ENCODE measurements at places on chromosomes 11 and 22. TPM values are rescaled to one million over a fixed set of nuclear protein-coding genes. Genes with fewer than 3 reads are reported as not detected.

The PLEKHB1 gene
- total RNA-seq, result not detected

The MS4A6A gene
- not detected for total RNA-seq

The MS4A12 gene
- total RNA-seq, result not detected

The GGTLC3 gene
- total RNA-seq, result not detected

The SMIM38 gene
- total RNA-seq, result 0.38 TPM

The CHST1 gene
- 2.4 TPM for total RNA-seq

The ATL3 gene
- total RNA-seq, result 63.7 TPM

The GNAZ gene
- under 0.01 TPM for total RNA-seq

The USH1C gene
- not detected for total RNA-seq

The PDE3B gene
- 0.13 TPM for total RNA-seq

The RBMXL2 gene
- total RNA-seq, result not detected

The GRIK4 gene
- total RNA-seq, result not detected

The RFPL2 gene
- not detected for total RNA-seq
